ENCODE measurements at places on chromosomes 11 and 22.

DNA sequence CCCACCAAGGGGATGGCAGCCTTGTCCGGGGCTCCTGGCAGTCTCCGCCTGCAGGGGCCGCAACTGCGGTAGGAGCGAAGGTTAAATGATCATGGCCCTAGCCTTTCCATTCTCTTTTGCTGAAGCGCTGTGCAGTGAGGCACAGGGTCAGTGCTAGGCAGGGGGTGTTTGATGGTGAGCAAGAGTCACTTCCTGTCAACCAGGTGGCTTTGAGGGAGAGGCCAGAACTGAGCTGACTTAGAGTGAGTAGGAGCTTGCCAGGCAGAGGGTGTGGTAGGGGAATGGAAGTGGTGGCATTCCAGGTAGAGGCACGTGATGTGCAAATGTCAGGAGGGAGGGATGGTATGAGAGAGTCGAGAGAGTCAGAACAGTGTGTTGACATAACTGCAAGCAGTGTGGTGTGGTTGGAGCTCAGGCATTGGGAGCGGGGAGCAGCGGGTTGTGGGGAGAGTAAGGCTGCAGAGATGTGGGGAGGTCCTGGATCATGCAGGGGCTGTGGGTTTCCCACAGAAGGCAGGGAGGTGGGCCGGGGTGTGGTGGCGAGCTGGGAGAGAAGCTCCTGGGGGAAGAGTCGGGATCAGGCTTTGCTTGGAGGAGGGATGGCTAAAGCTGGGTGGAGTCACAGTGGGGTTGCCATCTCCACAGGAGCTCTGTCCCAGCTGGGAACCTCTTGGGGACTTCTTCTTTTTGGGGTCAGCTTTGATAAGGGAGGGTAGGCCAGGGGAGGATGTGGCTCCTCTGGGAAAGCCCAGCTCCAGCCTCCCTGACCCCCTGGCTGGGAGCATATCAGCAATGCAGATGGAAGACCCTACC lies 33.3 kb downstream of the AMPD3 start:
- no peak for DNase-seq

- no peak for DNase-seq
Measured at GRCh38 chr11:58658623-58659022, 36.2 kb downstream of the CNTF start.

DNA sequence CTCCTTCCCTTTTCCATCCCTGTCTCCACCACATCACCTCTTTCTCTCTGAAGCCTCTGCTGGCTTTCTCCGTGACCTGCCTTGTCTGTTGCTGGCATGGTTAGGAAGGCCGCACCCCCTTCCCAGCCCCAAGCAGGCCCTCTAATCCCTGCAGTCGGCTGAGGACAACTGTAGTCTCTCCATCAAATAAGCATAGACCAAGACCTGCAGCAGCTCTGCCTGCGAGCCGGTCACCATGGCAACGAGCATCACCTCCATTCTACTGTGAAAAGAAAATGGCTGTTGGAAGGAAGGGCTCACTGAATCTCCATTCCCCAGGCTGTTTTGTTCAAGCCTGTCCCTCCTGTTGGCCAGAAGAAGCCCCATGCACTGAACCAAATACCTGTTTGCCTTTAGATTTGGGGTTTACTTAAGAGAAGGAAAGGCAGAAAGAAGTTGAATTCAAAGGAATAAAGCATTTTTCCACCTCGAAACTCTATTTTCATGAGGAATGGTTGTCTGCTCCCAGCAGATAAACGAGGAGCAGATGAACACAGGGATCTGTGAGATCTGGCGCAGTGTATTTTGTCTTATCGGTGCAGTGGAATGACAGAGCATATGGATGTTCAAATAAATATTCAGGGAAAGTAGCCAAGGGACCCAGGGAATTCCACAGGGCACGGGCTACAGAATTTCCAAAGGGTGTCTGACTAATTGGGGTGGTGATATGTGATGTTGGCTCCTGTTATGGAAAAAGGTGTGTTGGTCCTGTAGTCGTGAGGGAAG lies 113.1 kb upstream of the TTC12 start:
- no peak for DNase-seq

DNA sequence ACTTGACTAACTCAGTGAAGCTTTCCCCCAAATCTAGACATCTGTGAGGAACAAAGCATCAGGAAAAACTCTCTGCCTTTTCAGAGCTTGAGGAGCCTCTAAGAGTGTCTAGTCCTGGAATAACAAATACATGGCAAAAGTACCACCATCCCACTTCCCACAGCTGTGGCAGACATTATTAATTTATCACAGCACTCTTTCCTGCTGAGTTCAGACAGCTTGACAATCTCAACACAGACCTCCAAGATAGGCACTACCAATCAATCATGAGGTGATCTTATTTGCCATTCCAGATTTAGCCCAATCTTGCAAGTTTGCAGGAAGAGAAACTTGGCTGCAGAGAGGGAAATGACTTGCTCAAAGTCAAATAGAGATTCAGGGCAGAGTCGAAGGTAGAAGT lies 202.8 kb downstream of the MN1 start:
- no peak for DNase-seq

GRCh38 chr11:122229481-122230384 lies 113.7 kb upstream of the BLID start:
- DNase-seq, result peak; percentile 33
